ENCODE measurements at places on chromosomes 16 and 17.

- DNase-seq: no peak
Measured at GRCh38 chr17:65678546-65678945, 117.1 kb upstream of the AXIN2 start.

DNA sequence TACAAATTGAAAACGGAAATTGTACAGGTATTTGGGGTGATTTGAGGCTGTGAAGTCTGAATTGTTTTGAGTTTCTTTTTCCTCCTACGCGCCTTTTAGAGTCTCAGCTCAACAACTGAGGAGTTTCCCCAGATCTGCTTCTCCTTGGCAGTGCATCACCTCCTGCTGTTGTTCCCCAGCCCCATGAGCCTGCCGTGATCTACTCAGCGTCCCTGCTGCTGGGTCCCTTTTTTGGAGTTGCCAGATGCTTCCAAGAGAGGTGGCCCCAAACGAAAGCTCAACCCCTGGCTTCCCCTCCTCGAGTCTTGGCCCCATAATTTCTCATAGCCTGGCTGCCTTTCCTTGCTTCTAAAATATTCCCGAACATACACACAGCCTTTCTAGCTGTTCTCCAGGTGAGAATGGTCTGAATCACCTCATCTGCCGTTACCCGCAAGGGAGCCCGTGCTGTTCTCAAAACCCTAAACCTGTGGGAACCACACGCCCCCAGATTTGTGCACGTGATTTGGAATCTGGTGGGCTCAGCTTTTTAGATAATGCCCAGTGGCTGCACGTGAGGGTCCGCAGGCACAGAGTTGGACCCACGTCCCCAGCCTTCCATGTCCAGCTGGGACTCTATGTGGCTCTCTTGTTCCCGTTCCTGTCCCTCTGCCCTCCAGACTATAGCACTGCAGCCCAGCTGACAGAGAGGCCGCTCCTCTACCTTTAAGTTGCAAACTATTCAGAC is 179.1 kb upstream of the CHMP6 start:
- DNase-seq: no peak

DNA sequence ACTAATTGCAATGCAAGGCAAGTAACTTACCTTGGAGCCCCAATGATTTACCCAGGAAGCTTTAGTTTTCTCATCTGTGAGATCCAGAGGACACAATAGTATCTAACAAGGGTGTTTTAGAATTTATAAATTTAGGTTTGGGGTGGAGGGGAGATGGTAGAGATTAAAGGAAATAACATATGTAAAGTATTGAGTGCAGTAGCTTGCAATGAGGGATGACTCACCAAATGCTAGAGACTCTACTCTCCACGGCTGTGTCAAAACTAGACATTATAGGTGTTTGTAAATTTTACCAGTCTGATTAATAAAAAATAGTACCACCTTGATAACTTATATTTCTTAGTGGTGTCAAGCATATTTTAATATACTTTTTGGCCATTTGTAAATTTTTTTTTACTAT is 3.7 kb upstream of the ABCA9 start:
- DNase-seq: no peak

- no peak for DNase-seq
Measured at GRCh38 chr16:49773534-49774475, 82.1 kb downstream of the ZNF423 start.

DNA sequence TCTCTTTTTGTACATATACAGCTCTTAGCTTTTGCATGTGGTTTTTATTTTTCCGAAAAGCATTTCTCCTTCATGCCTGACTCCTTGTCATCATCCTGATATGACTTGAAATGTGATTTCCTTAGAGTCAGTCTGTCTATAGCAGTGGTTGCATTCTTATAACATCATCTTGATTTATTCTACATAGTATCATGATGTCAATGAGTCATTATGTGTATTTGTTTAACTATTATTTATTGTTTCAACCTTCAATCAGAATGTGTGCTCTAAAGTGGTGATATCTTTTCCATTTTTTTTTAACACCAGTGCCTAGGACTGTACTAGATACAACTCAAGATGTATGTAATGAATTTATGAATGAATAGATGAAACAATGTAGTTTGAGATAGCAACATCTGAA is 354.9 kb upstream of the CDH8 start:
- DNase-seq: no peak

DNA sequence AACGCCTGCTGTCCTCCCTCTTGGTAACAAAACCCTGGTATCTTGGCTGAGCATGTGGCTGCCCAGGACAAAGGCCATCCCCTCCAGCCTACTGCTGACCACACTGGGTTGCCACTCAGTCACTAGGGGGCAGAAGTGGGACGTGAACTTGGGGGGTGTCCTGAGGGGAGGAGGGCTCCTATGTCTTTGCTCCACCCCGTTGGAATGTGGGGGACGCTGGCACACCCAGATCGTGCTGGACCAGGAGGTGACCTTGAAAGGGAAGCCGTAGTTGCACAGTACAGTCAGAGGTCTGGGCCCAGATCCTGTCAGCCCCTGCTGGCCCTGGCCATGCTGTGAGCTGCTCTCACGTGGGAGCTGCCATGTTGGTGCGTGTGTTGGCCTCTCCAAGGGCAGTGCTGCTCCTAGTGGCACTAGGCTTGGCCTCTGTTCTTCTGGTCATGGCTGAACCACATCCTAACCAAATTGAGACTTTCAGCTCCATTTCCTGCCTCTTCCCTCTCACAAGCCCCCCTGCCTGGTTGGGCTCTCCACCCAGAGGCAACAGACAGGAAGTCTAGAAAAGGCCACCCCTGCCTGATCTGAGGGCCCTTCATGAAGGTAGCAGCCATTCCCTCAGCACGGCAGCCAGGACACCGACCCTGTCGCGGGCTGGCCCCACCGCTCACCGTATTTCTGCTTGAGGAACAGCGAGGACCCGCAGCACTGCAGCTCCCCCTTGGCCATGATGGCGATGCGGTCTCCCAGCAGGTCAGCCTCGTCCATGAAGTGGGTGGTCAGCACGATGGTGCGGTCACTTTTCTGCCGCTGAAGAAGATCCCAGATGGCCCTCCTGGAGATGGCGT is 29.0 kb upstream of the RNPS1 start:
- peak; percentile 36 for DNase-seq

- DNase-seq: no peak
Measured at GRCh38 chr17:31299624-31300023, 2.6 kb upstream of the OMG start.

- no peak for DNase-seq
Measured at GRCh38 chr16:20611975-20612481, 35.9 kb upstream of the ACSM2B start.

DNA sequence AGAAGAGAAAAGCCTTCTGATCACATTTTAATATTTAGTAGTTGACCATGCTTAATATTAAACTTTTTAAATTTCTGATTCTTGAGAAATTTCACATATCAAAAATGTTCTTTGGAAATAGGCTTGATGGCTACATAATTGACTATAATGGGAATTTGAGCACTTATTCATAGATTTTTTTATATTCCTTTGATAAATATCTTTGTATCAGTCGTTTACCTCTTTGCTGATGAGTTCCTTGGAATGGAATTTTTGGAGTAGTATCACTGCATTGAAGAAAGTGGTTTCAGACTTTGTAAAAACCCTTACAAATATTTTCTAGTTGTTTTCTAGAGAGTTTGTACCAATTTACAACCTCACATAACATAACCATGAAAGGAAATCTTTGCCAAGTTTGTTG is 14.7 kb downstream of the DNAAF1 start:
- DNase-seq: no peak

DNA sequence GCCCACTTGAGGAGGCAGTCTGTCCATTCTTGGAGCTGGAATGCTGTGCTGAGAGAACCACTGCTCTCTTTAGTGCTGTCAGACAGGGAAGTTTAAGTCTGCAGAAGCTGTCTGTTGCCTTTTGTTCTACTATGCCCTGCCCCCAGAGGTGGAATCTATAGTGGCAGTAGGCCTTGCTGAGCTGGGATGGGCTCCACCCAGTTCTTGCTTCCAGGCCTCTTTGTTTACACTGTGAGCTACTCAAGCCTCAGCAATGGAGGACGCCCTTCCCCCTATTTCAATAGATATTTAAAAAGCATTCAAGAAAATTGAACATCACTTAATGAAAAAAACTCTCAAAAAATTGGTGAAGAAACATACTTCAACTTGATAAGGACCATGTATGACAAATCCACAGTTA is 313.5 kb downstream of the PHKB start:
- DNase-seq: no peak

- no peak for DNase-seq
Measured at GRCh38 chr16:73052576-73052975, 4.6 kb upstream of the ZFHX3 start.

DNA sequence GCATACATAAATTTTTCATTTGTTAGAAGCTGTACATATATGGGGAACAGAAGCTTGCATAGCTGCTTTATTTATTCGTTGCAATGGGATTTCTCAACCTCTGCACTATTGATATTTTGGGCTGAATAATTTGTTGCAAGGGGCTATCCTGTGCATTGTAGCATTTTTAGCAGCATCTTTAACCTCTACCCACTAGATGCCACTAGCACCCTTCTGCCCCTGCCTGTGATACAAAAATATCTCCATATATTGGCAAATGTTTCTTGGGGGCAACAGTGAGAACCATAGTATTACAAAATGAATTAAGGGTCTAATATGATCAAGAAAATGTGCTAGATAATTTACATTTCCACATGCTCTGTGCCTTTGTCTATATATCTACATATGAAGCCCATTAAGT is 1401.0 kb downstream of the CDH11 start:
- no peak for DNase-seq

- no peak for DNase-seq
Measured at GRCh38 chr16:12245088-12245920, 268.8 kb downstream of the SNX29 start.

GRCh38 chr16:1093284-1094123 is 2.5 kb downstream of the C1QTNF8 start:
- no peak for DNase-seq

DNA sequence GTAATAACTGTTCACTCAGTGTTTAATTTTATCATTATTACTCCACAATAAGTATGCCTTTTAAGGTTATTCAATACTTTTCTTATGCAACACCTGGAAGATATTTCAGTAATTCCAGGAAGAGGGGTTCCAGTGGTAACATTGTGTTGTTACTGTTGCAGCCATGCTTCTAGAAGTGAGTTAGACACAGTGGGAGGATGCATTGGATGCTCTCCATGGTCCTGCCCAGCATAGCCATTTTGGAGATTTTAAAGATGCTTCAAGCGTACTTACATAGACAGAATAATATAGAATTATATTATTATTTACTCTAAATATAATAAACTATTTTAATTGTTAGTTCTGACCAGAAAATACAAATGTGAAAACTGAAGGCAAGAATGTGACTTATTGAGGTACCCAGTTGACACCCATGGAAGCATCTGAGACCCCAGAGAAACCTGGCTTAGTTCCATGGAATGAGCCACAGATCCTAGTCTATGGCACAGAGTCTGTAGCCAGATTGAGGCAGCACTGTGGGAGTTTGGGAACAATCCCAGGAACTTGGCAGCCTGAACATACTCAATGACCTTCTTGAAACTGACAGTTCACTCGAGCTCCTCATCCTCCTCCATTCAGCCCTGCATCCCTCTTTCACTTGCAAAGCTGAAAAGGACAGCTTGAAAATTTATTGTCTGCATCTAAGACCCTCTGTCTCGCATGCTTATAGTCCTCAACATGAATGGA is 190.1 kb upstream of the HS3ST4 start:
- DNase-seq: no peak

GRCh38 chr17:48055531-48056245 is 7.5 kb downstream of the NFE2L1 start:
- DNase-seq: no peak

DNA sequence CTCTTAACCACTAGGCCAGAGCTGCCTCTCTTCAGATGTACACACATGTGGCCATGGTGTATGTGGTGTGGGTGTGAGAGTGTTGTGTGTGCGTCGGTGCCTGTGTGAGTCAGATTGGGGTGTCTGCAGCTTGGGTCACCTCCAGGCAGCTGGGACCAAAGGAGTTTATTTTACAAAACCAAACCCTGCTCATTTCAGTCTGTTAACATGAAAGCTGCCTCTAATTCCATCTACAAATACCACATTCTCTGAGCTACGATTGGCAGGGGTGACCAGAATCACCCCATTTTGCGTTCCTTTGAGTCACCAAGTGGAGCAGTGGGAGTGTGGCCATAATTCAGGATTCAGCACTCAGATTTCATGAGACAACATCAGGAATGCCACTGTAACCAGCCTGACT is 105.3 kb downstream of the IRX5 start:
- no peak for DNase-seq

GRCh38 chr16:2663553-2664546 is 18.5 kb upstream of the KCTD5 start:
- DNase-seq: no peak

- peak; percentile 23 for DNase-seq
Measured at GRCh38 chr17:51119415-51120356, 982 bp downstream of the SPAG9 start.

DNA sequence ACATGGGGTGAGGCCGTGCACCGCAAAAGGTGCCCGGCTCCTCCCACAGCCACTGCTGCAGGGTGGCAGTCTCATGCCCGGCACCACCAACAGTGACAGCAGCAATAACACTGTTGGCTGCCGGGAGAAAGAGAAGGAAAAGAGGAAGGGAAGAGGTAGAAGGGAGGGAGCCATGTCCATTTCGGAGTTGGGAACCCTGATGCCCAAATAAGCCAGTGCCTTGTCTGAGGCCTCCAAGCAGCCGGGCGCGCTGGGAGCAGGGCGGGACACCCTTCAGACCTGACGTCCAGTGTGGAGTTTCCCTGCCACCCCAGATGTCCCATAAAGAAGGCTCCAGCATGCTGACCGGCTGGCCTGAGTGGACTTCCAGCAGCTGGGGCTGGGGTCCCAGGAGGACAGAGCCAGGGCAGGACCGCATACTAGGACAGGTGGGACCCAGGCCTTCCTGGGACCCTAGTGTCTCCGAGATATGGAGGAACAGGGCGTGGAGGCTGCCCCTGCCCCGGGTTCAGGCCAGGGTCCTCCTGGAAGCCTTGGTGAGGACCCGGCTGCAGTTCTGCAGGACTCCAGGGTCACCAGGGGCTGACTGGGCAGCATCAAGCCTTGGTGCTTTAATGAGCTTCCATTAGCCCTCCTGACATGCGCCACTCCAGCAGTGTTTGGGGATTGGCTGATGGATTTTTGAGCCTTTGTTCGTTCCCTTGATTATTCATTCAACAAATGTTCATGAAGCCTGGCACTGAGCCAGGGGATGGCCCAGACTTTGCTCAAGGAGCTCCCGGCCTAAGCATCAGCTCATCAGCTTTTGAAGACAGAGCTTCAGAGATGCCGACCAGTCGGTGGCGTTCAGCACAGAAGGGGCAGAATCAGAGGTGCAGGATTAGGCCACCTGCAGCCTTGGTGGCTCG is 223.6 kb upstream of the CIBAR2 start:
- DNase-seq: no peak
